ENCODE measurements at places on chromosomes 2 and 18.

DNA sequence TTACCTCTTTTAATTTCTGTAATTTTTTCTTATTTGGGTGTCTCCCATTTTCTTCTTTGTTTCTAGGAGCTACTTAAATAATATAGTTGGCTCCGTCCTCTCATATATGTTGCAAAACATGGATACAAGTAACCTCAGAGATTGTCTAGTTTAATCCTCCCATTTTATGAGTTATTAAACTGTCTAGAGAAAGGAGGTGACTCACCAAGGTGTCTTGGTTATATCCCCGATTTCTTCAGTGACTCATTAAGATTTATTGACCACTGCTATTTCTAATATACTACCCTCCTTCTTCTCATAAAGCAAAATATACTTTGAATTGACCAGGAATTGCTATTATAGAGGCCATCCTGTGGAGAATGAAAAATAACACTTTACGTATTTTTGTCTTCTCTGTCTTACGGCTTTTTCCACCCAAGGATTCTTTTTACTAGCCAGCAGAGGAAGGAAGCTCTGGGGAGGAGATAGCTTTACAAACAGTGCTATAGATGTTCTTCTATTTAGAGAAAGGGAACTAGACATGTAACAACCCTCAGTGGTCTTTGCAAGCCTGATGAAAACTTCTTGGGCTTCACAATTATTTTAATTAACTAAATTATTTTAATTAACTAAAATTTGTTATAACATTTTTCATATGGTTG is 300.4 kb upstream of the TNP1 start:
- DNase-seq = no peak

GRCh38 chr2:122138561-122138960 is 383.1 kb downstream of the TSN start:
- no peak for DNase-seq

DNA sequence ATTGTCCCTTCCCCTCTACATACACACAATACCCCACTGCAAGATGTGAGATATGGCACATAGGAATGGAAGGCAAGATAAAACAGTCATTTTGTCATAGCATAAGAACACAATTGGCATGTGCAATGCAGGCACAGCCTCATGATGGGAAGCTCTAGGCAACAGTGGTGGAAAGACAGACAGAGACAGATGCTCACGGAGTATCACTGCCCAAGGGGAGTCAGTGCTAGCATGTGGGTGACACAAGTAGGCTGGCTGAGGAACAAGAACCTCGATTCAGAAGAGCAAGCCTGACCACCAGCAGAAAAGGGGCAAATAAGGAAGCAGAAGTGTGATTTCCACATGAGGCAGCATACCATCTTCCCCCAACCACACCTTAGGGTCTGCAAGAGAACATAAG is 323.6 kb downstream of the PAX3 start:
- DNase-seq = no peak

DNA sequence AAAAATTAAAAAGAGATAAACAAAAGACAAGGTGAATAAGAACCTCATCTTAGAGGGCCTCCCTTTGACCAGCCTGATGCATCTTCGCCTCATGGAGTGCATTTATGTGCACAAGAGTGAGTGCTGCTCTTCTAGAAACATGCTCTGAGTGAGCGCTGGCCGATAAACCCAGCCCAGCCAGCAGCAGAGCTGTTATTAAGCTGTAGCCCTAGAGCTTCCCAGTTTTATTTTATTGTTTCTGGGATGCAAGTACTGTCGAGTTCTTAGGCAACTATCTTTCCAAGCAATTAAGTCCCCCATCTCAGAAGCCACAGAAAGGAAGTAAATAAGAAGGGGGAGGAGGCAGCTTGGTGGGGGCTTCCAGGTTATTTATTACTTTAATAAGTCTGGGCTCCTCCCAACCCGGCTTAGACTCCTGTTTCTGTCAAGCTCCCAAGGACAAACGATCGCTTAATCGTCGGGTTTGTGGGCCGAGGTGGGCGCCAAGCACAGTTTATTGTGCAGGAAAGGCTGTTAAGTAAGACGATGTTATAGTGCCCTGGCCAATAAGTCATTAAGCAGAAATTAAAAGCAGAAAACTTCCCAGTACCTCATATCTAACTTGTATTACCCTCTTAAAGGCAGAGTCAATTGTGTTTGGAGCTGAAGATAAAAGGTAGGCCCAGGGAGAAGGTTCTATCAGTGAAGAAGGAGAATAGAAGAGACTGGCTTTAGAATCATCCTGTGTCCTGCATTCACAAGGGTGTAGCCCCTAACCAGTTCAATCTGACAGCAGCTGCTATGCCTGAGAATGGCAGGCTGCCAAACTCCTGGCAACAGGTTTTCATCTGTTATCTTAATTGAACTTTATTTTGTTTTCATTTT is 176.3 kb downstream of the PIK3C3 start:
- DNase-seq = no peak

DNA sequence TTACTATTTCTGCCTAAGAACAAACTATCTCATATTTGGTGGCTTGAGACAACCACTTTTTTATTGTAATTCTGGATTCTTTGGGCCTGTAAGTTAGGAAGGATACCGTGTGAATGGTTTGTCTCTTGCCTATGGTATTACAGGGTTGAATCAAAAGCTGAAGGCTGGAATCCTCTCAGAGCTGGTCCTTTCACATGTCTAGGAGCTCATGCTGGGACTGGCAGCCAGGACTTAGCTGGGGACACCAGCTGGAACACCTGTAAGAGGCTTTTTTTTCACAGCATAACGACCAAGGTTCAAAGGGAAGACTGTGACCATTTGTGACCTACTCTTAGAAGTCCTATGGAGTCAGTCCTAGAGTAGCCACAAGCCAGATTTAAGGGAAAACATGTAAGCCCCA is 226.3 kb downstream of the ZNF804A start:
- DNase-seq = no peak

- no peak for DNase-seq
Measured at GRCh38 chr18:26961839-26962238, 96.3 kb upstream of the AQP4 start.

DNA sequence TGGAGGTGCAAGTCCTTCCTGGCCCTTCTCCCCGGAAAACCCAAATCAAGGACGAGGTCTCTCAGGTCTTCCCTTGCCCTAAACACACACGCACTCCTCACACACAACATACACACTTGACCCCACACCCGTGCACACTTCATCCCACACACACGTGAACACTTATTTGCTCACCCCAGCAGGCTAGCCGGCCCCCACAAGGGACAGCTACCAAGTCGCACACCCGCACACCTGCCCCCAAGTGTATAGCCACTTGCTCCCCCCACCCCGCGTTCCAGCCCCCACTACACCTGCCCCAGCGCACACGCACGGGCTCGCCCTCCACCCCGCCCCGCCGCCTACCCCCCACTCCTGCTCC is 359 bp downstream of the TGFBRAP1 start:
- no peak for DNase-seq

GRCh38 chr2:152555048-152555447 is 162.2 kb downstream of the PRPF40A start:
- no peak for DNase-seq

- no peak for DNase-seq
Measured at GRCh38 chr2:2639251-2640139, 308.4 kb upstream of the MYT1L start.

DNA sequence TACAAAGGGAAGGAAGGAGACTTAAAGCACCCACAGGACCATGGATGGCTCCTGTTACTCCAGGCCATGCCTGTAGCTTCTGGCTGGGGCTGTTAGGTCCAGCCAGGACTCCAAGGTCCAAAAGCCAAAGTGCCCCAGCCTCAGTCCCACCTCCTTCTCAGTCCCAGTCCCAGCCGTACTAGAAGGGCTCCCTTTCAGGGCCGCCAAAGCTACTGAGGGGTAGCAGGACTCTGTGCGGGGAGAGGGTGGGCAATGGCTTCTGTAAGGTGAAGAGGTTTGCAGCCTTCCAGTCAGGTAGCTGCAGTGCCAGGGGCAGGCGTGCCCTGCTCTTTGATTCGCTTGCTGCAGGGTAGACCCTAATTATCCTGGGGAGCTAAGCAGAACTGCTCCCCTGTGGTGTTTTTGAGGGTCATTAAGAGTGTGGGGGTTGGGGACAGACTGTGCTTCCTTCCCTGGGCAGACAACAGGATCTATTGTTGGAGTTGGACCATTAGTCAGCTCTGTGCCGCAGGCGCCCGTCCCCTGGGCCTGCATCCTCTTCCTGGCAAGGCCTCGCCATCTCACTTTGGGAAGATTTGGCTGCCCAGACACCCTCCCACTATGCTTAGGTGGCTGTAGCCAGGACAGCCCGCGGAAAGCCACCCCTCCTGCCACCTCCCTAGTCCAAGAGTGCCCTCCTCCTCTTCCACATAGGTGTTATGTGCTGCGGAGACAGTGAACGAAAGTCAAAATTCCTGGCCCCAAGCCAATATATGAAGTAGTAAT is 118.8 kb downstream of the ZBTB7C start:
- DNase-seq = no peak

DNA sequence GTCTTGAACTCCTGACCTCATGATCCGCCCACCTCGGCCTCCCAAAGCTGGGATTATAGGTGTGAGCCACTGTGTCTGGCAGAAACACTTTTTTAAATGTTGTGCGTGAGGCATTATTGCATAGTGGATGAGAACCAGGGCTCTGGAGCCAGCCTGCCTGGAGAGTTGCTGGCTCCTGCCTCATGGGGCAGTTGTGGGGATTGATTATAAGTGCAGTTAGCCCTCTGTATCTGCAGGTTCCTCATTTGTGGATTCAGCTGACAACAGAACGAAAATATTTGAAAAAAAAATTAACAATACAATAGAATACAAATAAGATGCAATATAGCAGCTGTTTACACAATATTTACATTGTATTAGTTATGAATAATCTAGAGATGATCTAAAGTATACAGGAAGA is 129.4 kb upstream of the EML6 start:
- DNase-seq = no peak

DNA sequence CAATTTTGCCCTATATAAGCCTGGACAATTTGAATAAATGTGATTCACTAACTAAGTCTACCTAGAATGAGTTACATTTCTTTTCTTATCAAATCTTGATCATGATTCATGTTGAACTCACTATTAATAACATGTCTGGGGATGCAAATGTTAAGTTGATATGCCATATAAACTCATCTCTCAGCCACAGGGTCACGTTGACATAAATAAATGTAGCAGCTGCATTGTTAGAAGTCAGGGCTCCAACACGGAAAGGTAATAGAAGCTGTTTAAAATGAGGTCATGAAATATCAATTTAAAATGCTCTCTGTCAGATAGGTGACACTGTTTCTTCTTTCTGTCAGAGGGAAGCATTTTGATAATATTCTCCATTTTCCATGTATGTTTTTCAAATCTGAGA is 521.9 kb downstream of the CCDC85A start:
- no peak for DNase-seq

DNA sequence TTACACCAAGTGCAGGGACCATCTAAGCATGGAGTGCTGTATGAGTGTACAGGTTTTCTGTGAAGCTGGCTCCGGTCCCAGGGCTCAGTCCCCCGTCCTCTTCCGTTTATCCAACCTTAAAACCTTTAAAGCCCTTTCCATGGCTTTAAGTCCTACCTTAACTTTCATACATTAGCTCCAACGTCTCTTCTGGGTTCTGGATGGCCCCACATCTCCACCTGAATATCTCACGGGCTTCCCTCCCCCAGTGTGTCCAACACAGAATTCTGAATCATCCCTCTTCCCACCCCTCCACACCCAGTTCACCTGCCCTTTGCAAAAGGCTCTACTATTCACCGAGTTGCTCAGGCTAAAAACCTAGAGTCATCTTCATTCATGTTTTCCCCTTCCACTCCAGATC is 12.8 kb downstream of the ARHGAP25 start:
- DNase-seq = no peak

- no peak for DNase-seq
Measured at GRCh38 chr2:17786727-17787126, 29.5 kb upstream of the MSGN1 start.

DNA sequence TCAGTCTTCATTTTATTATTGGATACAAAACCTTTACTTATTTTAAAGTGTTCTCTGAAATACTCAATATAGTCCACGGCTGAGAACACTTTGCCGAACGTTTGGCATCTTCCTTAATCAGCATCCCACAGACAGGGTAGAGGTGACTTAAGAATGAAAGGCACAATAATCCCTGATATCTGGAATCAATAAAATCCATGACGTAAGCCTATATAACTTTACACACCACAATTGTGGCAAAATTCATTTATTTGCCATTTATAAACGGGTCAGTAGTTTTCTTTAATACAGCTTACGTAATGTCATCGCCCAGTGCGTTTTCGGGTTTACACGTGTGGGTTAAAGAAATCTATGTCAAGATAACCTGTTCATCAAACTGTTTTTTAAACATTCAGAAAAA is 1.3 kb downstream of the MGAT4A start:
- DNase-seq = no peak

GRCh38 chr18:60191926-60192325 is 180.6 kb downstream of the MC4R start:
- no peak for DNase-seq

GRCh38 chr2:38700113-38700785 is 34.3 kb downstream of the GALM start:
- no peak for DNase-seq

DNA sequence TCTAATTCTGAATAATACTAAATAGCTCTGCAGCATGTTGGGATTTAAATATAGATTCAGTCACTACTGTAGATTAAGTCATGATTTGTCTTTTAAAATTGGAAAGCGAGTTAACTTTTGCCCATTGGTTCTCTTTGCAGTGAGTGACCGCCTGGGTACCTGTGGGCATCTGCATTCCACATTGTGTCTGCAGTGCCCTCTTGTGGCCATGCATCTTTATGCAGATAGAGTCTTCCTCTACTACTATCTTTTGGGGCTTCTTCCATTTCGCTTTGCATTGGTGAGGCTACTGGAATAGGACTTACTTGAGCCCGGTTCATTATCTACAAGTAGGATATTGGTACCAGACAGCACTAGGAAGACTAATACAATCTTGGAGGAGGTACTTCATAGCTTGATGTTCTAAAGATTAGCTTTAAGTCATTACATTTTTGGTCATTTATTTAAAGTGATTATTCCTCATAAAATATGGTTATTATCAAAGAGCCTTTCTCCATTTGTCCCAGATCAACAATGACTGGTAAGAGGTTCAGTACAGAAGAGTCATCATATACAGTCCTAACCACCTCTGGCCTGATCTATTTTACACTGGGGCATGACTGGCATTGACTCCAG is 203.0 kb downstream of the SOCS6 start:
- no peak for DNase-seq

DNA sequence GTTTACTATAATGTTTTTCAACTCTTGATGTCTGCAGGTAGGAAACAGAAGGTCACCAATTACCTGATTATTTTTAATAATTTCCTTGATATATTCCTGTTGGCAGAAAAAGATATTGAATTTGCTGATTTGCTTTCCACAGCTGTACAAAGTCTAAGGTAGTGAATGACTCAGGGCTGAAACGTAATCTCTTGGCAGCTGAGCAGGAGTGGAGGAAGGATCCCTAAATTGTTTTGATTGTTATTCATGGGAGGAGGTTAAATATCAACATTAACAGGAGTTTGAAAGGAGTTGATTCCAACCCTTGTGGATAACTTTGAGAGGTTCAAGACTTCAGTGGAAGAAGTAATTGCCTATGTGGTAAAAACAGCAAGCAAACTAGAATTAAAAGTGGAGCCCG is 345.2 kb upstream of the SLC8A1 start:
- DNase-seq = no peak

Measured in stimulated activated CD4-positive, alpha-beta T cell treated with anti-CD3 and anti-CD28 coated beads, Interleukin-15, amount 100 ng/mL, for 1 hour (primary cell).